ENCODE measurements at places on chromosomes 1 and 21. TPM values are rescaled to one million over a fixed set of nuclear protein-coding genes. Genes with fewer than 3 reads are reported as not detected.

The TRAF3IP3 gene
- polyA plus RNA-seq = 0.89 TPM

The FALEC gene
- 0.55 TPM for polyA plus RNA-seq

The ARHGAP29 gene
- 70.8 TPM for polyA plus RNA-seq

The FMO2 gene
- 1.3 TPM for polyA plus RNA-seq

The CFHR2 gene
- 0.81 TPM for polyA plus RNA-seq

The KIF21B gene
- 1.7 TPM for polyA plus RNA-seq

The CD160 gene
- polyA plus RNA-seq = 0.73 TPM

The AMY1A gene
- not detected for polyA plus RNA-seq

DNA sequence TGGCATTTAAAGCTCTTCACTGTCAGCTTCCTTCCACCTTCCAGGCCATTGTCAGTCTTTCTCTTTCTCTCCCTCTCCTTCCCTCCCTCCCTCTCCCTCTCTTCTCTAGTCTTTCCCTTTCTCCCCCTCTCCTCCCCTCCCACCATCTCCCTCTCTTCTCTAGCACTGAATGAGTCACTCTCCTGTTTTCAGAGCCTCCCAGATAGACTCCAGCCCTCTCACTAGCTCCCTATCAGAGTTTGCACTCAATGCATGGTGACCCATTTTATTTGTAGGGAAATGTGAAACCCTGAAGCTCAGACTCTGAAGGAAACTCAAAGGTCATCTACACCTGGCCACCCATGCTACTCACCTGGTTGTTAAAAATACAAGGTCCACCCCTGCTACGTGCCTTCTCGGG is 4.4 kb upstream of the MATN1 start:
- DNase-seq = no peak

- DNase-seq = no peak
Measured at GRCh38 chr1:202649553-202650392, 60.5 kb downstream of the SYT2 start.

GRCh38 chr21:29084372-29084771 is 10.9 kb upstream of the CCT8 start:
- DNase-seq = no peak

- no peak for DNase-seq
Measured at GRCh38 chr21:36241717-36242116, 78.3 kb upstream of the MORC3 start.

GRCh38 chr1:156677616-156678596 is 699 bp upstream of the NES start:
- DNase-seq = no peak

- DNase-seq = no peak
Measured at GRCh38 chr1:3716351-3716750, 35.9 kb upstream of the CCDC27 start.

- no peak for DNase-seq
Measured at GRCh38 chr21:38756746-38757145, 49.0 kb upstream of the ETS2 start.
